ENCODE measurements at places on chromosomes 3 and 15.
A peak's percentile ranks its signal among the peaks of the same experiment; 100 is the strongest.

DNA sequence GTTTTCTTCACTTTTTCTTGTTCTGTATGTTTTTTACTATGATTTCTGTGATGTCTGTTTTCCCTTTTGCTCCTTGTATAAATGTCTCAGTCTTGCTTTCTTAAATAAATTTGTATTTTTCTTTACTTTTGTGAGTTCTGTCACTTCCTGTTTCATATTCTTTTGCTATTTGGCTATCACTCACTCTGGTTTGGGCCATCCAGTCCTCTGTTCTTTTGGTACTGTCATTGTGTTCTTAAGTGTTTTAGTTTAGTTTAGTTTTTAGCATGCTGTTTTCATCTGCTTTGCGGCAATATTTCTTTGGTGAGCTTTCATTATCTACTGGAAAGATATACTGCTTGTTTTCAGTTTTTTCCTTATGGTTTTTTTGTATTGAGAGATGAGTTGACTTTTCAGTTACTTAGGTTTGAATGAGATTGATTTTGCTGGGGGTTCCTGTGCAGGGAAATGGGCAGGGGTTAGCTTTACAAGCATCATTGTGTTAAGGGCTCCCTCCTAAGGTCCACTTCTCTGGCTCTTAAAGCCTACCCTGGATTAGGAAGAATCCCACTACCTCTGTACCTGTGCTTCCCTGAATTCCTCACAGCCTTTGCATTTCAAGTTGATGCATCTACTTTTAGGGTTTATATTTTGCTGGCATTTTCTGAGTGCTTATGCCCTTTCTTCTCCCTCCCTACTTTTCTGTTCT is 35.1 kb downstream of the PDCD6IP start:
- no peak for DNase-seq

DNA sequence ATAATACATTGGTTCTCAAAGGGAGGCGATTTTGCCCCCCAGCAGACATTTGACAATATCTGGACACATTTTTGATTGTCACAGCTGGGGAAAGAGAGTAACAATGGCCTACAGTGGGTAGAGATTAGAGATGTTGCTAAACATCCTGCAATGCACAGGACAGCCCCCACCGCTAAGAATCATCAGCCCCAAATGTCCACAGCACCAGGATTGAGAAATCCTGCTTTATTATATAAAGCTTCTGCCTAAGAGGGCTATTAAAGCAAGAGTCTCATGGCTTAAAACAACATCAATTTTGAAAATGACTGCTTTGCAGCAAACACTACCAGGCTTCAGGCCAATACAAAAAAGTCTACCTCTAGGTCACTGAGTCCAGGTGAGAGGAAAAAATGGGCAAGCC is 68.2 kb downstream of the NTRK3 start:
- DNase-seq = no peak

- DNase-seq = no peak
These were observed 47.6 kb downstream of the CTDSPL start for GRCh38 chr3:37909067-37909911.

DNA sequence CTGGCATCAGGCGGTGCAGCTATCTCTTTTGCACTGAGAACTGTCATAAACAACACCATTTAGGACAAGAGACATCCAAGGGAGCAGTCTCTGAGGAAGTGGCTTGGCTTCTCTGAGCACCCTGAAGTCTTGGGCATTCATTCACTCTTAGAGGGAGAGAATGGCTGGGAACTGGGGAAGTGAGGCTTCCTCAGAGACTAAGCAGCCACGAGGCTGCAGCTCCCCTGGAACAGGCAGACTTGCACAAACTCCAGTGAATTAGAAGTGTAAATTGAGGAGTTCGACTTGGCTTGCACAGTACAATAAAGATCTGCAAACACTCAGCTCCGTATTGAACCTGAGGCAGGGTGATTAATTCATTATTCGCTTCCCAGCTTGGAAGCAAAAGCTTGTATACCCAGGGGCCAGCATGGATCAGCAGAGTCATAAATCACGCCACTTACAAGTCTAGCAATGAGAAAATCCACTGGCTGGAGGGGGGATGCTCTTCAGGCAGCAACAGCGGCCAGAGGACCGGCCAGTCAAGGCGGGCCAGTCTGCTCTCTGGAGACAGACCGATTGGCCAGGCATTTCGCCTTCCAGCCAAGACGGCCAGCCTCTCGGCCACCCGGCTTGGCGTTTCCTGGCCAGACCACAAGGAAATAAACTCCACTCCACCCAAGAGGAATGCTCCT is 118.8 kb upstream of the ADPGK start:
- no peak for DNase-seq

DNA sequence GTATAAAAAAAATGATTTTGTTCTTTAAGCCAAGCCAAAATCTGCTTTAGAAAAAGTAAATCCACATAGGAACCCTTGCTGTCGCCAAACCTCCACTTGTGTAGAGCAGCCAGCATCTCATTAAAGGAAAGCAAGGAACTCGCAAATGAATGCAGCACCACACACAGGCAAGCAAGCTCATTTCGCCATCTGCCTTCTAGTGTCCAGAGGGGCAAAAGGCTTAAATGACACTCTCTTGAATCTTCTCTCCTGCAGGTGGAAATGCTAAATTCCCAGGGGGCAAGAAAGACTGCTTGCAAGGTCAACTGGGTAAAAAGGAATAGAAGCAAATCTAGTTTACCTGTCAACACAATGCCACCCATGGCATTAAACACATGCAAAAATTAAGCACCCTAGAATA is 2.4 kb downstream of the MB21D2 start:
- DNase-seq = no peak

DNA sequence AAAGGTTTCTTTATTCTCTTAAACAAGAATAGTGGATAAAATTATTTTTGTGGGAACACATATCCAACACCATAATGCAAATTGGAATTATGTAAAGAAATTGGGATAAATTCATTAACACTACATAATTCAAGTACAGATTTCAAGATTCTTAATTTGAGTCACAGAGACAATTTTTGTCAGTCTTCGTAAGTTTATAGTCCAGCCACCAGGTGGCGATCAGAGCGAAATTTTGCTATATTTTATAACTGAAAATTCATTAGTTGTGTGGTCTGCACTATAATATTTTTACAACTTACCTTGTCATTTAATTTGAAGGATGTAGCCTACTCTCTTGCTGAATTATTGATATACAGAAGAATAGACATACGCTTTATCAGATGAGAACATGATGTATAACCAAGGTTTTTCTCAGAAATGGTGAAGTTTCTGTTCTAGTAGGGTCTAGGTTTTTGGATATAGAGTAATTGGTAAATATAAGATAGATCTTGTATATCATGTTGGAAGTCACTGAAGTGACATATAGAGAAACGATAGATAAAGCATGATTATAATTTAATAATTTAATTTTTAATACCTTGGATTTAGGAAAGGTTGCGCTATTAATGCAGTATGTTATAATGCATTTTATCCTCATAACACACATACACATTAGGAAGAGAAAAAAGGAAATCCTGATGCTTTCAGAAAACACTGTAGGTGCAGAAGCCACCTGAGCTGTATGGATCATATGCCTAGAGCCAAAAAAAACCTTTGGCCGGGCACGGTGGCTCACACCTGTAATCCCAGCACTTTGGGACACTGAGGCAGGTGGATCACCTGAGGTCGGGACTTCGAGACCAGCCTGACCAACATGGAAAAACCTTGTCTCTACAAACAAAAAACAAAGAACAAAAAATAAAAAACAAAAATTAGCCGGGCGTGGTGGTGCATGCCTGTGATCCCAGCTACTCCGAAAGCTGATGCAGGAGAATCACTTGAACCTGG is 31.7 kb downstream of the PLSCR4 start:
- peak; percentile 7 for DNase-seq

DNA sequence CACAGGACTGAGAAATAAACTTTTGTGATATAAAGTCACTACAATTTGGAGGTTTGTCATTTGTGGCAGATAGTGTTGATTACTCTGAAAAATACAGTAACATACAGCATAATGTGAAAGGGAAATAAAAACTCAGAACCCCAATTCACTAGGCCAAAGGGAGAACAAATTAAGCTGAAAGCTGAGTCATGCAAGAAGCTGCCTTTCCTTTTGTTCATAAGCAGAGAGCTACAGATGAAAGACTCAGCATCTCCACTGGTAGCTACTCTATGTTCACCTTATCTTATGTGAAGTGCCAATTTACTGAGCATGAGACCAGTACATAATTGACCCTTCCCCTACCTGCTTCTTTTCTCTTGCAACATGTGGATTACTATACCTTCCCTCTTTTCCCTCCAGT is 19.3 kb upstream of the SLTM start:
- no peak for DNase-seq

DNA sequence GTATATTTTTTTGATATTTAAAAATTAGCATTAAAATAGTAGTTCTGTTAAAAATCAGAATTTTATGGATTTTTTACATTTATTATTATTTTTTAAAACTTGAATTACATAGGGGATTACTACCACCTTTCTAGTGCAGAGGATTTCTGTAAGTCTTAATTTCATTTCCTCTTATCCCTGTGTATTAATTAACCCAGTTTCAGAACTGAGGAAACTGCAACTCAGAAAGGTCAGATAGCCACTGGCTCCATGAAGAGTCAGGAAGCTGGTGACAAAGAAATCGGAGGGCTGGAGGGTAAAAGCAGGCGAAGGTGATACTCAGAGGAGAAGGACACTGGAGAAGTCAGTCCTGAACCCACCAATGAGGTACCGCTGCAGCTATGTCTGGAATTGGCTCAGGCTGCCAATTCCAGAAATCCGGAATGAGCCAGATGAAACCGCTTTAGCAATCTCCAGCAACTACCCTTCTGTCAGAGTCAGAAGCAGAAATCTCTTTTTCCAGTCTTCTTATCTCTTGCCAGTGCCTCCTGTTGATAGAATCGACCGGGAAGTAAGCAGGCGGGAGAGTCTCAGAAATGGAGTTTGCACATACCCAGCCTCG is 308.5 kb downstream of the SV2B start:
- no peak for DNase-seq

DNA sequence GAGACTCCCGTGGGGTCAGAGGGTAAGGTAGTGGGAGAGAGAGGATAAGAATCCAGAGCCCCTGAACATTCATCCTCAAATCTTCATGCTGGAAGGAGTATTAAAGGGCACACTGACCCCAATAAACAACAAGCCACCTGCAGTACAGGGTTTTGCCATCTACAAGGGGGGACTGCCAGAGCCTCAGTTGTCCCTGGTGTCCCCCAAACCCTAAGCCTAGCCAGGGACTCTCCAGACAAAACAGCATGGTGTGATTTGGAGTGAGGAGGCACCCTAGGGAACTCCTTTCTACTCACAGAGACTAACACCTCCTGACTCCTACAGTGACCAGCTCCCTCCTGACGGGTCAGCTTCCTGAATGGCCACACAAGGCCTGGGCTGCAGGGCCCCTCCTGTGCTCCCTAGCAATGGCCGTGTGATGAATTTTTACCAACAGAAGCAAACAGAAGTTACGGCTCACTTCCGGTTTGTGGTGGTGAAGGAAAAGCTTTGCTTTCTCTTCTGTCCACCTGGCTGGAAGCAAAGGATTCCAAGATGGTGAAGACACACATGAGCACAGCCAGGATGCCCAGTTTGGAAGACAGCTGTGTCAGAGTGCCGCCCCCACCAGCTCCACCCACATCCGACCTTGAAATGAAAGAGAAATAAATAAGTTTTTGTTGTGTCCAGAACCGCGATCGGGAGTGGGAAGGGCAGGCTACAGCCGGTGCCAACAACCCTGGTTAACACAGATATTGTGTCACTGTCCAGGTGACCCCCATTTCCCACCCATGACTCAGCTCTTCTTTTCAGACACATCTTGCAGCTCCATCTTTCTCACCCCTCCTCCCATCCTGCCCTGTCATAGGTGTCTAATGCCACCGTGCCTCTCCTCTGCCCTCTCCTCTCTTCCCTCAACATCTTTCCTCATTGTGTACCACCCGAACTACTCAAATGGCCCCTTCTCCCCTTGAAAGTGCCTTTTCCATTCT is 69.6 kb upstream of the ATP13A3 start:
- DNase-seq = no peak

DNA sequence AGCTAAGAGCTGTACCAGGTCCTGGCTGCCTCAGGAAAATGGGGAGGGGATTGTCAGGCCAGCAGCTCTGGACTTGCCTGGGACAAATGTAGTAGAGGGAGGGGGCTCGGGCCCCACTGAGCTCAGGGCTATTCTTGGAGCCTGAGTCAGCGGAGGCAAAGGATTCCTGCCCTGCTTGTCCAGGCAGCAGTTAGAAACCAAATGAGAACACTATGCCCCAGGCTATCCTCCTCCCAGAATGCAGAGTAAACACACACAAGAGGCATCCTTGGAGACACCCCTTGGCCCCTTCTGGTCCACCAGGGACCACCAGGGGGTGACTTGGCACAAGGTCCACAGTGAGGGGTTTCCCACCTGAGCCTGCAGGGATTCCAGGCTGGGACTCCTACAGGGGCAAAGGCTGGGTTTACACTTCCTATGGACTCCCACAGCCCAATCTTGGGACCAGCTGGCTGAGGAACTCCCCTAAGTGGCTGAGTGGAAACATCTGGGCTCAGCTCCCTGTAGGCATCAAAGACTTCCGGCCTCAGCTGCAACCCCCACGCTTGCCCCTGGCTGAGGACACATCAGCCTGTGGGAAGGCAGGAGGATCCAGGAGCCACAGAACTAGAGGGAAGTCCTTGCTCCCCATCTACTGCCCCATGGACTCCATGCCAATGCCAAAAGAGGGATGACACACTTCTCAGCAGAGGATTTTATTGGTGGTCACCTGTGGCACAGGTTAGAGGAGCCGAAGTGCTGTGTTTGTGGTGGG is 3.4 kb upstream of the COL7A1 start:
- no peak for DNase-seq

DNA sequence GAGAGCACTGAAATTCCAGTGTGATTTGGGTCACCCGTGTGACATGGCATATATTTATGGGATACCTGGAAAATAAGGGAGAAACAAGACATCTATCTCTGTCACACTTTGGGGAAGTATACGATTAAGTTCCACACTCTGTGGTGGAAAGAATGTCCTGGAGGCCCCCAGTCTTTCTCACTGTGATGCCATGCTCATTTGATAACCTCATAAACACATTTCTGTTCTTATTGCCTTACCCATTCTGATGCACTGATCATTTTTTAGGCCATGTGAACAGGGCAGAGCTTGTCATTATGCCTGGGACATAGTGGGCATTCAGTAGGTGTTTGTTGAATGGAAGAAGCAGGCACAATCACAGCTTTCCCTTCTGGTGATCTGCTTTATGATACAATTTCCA is 349.4 kb upstream of the TPRG1 start:
- DNase-seq = no peak

- no peak for DNase-seq
These were observed 115.3 kb downstream of the XXYLT1 start for GRCh38 chr3:195155570-195156241.

GRCh38 chr3:124230998-124231397 is 239.1 kb upstream of the ROPN1 start:
- DNase-seq = no peak

GRCh38 chr3:44478606-44479094 is 1.2 kb upstream of the ZNF445 start:
- no peak for DNase-seq

Data from stimulated activated CD8-positive, alpha-beta memory T cell treated with anti-CD3 and anti-CD28 coated beads, Interleukin-2, amount 100 ng/mL, for 1 hour (primary cell).